ENCODE measurements at places on chromosomes 6 and 20.

GRCh38 chr6:128507337-128508310, 12.8 kb downstream of the PTPRK start:
- no peak for DNase-seq

DNA sequence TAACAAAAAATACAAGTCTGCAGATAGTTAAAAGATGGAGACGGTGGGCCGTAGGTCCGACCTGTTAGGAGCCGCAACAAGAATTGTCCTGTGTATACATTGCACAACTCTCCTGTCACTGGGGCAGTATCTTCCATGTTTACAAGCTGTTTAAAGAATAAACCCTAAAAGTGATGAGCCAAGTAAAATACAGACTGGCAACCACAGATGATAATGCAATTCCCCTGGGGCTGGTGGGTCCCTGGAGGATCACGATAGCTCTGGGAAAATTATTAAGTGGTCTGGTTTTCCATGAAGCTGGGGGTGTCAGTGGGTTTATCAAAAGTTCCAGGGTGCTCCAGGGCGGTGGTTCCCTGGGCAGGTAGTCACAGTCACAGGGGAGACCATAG, 8.1 kb upstream of the FAM50B start:
- no peak for DNase-seq

DNA sequence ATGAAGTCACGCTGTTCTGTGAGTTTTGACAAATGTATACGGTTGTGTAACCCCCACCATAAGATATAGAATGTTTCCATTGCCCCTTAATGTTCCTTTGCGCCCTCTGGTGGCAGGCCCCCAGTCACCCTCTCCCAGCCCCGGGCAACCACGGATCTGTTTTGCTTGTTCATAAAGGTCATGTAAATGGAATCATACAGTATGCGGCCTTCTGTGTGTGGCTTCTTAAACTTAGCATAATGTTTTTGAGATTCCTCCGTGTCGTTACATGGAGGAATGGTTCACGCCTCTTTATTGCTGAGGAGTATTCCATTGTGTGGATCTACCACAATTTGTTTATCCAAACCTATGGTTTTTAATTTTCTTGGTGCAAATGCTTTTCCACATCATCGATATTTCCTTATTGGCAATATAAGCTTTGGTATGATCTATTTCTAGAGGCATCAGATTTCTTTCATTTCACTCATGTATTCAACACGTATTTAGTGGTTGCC, 28.4 kb downstream of the LYRM2 start:
- DNase-seq: peak; percentile 81

- DNase-seq: no peak
Measured at GRCh38 chr6:33757906-33758305, 11.2 kb upstream of the IP6K3 start.

DNA sequence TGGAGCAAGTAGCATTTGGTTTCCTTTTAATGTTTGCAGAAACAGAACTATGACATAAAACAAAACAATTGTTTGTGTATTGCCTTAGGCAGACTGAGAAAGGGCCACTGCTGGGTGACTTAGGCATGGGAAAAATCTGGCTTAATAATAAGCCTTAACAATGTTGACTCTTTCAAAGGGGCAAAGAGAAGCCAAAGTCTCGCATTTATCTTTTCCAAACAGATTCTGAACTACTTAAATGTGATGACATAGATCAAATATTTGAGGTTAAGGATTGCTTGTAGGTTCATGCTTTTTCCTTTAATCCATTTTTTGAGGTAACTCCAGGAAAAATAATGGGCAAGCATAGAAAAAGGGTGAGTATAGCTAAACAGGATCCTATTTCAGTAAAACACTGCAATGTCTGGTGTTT, 39.6 kb downstream of the ADAT2 start:
- DNase-seq: no peak

DNA sequence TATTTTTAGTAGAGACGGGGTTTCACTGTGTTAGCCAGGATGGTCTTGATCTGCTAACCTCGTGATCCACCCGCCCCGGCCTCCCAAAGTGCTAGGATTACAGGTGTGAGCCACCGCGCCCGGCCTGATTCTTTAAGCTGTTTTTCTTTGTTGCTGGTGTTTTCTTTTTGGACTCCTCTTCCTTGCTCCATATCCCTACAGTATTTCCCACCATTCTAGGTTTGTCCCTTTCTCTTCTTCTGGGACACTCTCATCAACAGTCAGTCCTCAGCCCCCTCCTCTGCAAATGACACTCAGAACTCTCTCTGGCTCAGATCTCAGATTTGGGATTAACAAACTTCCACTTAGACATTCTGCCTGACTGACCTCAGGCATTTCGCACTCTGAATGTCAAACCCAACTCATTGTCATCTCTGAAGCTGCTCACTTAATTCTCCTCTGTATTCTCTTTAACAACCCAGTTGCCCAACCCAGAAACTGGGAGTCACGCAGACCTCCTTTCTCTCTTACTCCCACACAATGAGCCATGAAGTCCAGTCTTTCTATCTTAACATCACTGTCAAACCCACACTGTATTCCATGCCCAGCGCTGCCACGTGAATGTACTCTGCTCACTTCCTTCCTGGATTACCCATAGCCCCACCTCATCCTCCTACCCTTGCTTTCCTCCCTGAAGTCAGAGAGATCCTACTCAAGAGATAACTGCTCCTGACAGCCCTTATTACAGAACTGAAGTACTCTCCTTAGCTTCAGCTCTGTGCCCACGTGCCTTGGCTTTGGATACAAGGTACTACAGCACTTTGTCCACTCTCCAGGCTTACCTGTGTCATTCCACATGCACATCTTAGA, 2.6 kb downstream of the MPIG6B start:
- no peak for DNase-seq

DNA sequence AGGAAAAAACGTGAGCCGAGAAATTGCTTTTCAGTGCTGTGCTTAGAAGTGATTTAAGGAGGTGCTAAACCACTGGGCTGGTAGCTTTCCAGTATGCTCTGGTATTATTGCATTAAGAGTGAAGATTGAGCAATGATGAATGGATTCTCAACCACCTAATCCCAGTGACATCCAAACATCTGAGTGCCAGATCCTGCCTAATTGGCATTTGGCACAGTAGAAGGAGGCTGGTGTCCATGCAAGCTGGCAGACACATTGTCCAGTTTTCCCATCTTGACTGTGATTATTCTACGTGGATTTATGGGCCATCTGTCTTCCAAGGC, 398.0 kb upstream of the PLCB4 start:
- no peak for DNase-seq

GRCh38 chr6:56432194-56432593, 184.8 kb upstream of the COL21A1 start:
- no peak for DNase-seq

- peak; percentile 23 for DNase-seq
Measured at GRCh38 chr6:27332692-27333641, 20.9 kb upstream of the POM121L2 start.

DNA sequence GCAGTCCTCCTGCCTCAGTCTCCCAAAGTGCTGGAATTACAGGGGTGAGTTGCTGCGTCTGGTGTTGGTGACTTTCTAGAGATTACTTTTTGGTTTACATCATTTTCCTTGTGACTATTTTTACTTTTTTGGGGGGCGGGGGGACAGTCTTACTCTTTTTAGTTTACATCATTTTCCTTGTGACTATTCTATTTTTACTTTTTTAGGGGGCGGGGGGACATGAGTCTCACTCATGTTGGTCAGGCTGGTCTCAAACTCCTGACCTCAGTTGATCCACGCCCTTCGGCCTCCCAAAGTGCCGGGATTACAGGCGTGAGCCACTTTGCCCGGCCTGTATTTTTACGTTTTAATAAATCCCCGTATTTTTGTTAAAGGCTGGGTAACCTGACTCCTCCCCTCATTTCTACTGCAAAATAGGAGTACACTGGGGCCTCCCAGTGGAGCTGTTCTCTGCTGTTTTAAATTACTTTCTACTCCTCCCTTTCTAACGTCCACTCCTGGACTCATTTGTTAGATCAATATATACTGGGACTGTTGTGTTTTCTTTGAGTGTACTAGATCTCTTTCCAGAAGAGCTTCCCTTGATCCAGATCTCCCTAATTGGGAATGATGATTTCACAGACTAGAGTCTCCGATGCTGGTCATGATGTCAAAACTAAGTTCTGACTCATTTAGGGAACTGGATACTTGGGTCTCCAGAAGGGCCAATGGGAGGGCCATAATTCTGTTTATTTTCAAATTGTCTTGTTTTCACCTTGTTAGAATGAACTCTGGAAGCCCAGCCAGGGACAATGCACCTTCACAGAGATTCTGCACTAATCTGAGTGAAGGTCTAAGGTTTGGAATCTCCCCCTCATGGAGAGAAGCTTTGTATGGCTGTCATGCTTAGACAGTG, 9.2 kb downstream of the HSPA1B start:
- DNase-seq: no peak

GRCh38 chr20:21501184-21501583, 12.7 kb downstream of the NKX2-2 start:
- DNase-seq: no peak

GRCh38 chr6:125918681-125919566, 37.6 kb upstream of the HINT3 start:
- DNase-seq: no peak

DNA sequence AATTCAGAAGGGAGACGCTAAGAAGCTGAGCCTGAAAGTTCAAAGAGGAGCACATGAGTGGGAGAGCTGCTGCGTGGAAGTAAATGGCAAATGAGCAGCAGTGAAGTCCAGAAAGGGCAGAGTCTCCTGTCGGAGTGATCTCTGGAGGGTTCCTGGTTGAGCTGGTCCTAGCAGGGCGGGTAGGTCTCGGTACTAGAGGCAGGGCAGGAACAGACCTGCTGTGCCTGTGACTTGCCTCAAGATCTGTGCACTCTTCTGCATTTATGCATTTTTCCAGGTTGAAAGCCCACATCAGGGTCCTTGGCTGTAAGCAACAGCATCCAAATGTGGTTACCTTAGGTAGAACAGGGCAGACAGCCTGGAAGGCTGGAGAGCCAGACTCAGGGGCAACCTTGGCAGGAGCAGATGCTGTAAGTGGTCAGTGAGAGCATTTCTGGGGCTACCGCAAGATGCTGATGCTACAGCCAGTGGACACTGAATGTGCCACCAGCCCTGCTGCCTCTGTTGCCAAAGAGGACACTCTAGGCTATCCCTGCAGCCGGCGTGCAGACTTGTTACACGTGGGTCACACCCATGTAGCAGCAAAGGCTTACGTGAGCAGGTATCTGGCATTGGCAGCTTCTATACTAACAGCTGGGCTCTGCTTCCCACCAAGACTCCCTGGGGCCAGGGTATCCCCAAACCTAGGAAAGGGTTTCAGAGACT, 8.4 kb downstream of the DUSP22 start:
- DNase-seq: no peak

GRCh38 chr6:89139509-89140346, 6.1 kb upstream of the PM20D2 start:
- DNase-seq: no peak

DNA sequence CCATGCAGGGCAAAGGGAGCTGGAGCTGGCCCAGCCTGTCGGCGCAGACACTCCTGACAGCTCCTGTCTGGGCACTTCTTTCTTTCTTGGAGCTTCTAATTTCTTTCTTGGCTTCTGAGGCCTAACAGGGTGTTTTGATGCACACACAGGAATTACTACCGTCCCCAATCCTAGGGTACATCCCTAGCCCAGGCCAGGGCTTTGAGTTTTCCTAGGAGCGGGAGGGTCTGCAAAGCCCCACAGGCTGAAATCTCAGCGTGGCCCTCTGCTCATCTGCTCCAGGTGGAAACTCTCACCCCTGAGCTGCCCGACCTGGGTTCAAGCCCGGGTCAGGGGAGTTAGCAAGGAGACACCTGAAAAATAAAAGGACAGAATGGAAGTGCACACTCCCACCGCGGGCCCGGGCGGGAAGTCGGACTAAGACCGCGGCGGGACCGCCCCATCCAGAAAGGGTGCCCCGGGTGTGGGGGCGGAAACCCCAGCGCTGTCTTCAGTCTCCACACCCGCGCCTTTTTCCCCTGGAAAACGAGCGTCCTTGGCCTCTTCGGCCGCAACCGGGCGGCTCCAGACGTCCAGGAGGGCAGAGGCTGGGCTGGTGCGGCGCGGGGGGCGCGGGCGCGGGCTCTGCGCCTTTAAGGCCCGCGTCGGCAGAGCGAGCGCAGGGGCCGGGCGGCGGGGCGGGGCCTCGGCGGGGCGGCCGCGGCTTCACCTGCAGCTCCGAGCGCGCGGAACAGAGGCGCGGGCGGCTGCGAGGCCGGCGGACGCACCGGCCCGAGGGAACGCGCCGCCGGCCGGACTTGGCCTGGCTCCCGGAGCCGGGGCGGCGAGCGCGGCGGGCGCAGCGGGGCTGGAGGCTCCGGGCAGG, at the start of gene CDH4:
TSS of gene CDH4 (plus strand) at position 733 of the 865 bp plus-strand sequence.
- DNase-seq: no peak

DNA sequence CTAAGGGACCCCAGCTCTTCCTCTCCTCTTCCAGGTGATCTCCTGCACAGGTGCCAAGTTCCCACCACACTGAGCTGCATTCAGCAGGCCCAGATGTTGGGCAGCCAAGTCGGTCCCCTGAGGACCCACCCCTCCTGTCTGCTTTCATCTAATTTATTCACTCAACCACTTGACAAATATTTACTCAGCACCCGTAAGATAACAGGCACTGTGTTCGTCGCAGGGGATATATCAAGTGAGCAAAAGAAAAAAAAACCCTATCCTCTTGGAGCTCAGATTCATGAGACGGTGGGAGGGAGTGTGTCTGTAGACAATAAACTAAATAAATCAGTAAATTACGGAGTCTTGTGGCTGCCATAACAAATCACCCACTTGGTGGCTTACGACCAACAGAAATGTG, 143.6 kb downstream of the MRPL14 start:
- no peak for DNase-seq

DNA sequence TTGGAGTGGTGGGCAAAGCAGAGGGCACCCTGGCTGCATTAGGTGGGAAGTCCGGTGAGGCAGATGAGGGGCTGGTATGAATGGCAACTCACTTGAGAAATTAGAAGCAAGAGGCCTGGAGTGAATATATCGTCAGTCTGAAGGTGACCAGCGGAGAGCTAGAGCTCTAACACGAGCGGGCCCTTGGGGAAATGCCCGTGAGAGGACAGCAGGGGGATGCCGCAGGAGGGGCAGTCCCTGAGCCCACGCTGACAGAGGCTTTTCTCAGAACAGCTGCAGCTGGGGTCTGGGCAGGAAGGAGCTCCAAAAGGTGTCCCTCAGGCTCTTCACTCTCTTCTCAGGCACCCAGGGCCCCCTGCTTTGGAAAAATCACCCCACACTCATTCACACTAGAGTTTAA, 32.0 kb upstream of the CD93 start:
- DNase-seq: no peak

DNA sequence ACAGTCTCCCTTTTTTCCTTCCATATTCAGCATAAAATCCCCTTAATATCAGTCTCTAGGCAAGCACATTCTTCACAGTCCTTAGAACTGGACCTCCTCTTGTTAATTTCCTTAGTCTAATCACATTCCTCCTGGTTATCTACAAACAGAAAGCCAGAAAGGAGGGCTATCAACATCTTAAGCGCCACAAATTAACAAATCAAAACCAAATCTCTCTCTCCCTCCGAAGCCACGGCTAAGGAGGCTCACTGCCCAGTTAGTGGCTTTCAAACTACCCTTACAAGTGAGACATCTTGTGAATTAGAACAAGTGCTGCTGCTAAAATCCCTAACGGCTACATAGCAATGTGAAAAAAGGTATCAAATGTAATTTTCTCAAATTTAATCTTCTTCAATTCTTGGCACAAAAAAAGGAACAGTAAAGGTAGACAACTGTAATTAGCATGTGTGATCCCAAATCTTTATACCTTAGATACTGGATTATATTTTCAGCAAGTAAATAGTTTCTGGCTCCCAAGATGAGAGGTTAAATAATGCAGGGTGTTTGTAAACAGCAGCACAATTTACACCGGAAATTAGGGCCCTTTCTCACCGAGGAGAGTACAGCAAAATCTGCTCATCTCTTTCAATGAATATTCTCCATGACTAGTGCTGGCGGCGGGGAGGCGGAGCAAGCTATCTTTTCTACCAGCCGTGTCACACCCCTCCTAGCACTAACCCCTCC, 1.4 kb upstream of the TRIM39 start:
- peak; percentile 67 for DNase-seq

All from activated T-cell treated with anti-CD3 and anti-CD28 coated beads for 1 hour (primary cell).